ENCODE measurements at places on chromosomes 3 and 15.
A peak's percentile ranks its signal among the peaks of the same experiment; 100 is the strongest.

DNA sequence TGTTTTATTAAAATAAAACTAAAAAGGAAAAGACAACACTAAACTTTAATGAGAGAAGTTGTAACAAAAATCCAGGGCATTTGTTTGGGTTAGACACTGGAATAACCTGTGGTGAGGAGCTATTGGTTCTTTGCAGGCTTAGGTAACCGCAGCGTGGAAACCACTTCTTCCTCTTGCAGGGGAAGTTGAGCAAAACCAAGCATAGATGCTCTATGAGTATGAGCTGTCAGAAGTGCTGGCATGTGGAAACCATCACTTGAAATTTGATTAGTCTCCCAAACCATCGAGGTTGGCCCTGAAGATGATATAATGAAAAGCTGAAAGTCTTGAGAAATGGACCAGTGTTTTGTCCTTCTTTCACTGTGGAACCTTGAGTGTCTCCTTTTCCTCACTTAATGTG is 127.1 kb upstream of the RBMS3 start:
- no peak for DNase-seq

DNA sequence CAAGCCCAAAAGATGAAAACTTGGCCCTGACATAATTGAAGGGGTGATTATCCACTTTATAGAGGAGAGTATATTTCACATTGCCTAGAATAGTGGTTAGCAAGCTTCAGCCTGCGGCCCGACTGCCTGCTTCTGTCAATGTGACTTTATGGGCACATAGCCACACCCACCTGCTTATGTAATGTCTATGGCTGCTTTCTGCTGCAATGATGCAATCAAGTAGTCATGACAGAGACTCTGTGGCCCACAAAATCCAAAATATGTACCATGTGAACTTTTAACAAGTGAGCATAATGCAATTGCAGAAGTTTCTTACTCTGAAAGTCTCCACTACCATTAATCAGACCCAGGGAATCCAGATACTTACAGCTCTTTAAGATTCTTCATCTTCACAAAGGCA is 103.1 kb downstream of the LRIG1 start:
- peak; percentile 32 for DNase-seq

DNA sequence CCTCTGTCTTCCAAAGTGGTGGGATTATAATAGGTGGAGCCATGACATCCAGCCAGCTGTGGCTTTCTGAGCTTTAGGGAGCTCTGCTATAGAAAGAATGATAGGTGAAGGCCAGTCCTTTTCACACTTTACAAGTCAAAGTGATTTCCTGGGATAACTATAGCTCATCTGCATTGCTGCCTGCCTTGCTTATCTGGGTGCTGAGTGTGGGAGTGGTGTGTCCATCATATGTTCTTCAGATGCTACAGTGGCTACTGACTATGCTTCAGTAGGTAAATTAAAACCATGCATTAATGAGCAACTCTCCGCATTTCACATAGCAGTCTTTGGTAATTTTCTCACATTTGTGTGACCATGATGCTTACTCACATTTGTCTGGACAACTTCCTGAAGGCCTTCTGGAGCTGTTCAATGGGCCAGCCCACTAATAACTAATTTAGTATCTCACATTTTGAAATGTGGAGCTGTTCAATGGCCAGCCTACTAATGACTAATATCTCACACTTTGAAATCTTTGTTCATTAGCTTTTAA is 23.4 kb downstream of the RHOA start:
- peak; percentile 51 for DNase-seq

DNA sequence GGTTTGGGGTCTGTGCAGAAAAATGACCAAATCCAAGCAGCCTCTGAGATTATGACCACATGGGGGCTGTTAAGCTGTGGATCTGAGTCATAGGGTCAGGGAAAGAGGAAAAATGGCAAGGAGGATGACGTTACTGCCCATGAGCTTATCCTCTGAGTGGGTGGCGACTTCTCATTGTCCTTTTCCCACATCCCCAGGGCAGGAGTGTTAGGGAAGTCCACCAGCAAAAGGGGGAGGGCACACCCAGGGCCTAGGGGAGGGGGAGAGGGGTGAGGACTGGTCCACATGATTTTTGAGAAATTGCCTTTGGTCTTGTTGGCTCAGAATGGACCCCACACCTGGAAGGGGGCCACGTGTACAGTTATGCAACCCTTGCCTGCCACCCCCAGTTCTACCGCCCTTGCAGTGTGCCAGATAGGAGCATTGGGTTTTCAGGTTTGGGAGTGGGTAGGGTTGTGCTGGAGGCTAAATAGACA is 2.6 kb downstream of the CD276 start:
- DNase-seq: peak; percentile 91

DNA sequence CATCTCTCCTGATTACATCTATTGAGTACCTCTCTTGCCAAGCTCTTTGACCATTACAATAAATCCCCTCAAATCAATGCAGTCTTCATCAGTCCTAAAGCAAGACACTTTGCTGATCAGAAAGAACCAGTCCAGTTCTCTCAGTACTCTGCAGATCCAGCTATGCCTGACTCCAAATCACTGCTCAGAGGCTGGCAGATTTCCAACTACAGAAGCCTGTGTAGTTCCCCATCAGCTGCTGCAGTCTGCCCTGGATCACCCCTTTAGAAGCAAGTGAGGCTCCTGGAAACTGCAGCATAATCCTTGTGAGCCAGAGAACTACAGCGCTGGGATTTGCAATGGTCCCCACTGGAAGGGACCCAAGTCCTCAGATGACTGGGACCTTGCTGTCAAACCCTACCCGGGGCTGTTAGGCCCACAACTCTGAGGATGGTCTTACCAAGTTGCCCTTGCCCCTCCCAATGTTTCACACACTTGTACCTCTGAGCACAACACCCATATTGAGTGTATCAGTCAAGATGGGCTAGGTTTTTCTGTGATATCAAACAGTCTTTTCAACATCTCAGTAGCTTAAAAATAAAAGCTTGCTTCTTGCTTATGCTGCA is 81.9 kb upstream of the TOPAZ1 start:
- DNase-seq: no peak

- peak; percentile 55 for DNase-seq
Observed at GRCh38 chr3:11140030-11140712, 14.1 kb upstream of the HRH1 start.

DNA sequence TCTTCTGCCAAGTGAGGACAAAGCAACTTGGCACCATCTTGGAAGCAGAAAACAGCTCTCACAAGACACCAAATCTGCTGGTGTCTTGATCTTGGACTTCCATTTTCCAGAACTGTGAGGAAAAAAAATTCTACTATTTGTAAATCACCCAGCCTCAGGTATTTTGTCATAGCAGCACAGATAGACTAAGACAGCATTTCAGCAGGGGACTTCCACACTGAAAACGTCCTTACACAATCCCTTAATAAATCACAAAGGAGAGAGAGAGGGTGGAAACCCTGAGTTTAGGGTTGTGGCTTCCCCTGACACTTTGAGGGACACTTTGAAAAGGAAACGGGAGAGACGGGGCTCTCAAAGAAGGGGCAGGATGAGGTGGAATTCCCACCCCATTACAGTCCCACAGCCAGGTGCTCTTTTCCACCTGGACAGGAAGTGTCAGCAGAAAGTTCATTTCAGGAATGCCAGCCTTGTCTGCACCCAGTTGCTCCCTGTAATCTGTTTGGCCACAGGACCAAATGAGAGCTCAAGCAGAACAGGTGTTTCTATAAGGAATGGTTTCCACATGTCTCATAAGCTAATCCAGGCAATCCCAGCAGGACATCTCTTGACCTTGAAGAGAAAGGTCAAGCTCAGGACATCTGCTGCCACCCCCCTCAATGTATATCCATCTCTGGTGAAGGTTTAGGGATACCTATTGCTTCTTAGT is 51.3 kb downstream of the MYLK start:
- DNase-seq: peak; percentile 5

All from suppressor macrophage treated with lipopolysaccharide for 4 hours (primary cell).